ENCODE measurements at places on chromosomes 1 and 21. TPM values are rescaled to one million over a fixed set of nuclear protein-coding genes. Genes with fewer than 3 reads are reported as not detected.

The FBXO2 gene
- 9.8 TPM for total RNA-seq

The LCK gene
- total RNA-seq: 4.6 TPM

The GPR161 gene
- 14.4 TPM for total RNA-seq

The TNFSF4 gene
- total RNA-seq: 4.0 TPM

The S100A1 gene
- total RNA-seq: not detected

The ZNF697 gene
- total RNA-seq: 5.1 TPM

The SLAMF6 gene
- 1.2 TPM for total RNA-seq

The TDRD5 gene
- total RNA-seq: not detected

The KPRP gene
- total RNA-seq: not detected

The SLC22A15 gene
- total RNA-seq: 6.8 TPM

GRCh38 chr1:34597877-34598514 is 156.9 kb upstream of the GJB5 start:
- peak; percentile 77 for DNase-seq

GRCh38 chr1:201348211-201348566 is 29.3 kb downstream of the TNNT2 start:
- DNase-seq: peak; percentile 50

GRCh38 chr1:231966983-231967382 is 340.4 kb downstream of the DISC1 start:
- no peak for DNase-seq

- DNase-seq: no peak
Observed at GRCh38 chr1:198890214-198890930, 251.5 kb downstream of the PTPRC start.

DNA sequence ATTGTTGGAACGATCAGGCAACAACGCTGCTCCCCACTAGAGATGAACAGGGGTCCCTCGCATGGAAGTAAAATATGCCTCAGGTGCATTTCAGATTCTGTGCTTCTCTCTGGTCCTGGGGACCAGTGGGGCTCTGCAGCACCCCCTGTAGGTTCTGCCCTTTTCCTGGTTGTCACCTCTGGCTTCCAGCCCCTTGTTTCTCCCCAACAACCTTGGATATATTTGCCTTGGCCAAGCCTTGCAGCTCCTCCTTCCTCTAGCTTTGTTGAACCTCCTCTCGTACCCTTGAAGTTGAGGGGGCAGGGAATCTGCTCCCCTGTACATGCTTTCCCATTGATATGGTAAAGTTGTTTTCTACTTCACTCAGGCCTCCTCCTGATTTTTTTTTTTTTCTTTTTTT is 5.4 kb upstream of the RGSL1 start:
- DNase-seq: no peak

GRCh38 chr1:42944246-42944928 is 14.3 kb downstream of the SLC2A1 start:
- DNase-seq: peak; percentile 87

DNA sequence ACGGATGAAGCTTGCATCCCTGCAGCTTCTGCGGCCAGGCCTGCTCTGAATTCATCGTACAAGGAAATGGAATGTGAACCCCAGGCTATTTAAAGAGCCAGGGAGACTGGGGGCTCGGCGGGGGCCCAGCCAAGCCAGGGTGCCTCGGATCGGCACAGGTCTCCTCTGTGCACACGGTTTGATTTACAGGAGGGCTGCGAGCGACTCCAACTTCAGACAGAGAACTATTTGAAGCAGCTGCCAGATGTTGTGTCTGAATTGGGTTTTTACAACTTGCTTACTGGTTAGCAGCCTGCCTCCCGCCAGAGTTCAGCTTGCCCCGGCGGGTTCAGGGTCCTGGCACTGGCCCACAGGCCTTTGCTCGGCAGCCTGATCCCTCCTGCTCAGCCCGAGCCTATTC is 83.2 kb downstream of the SPSB1 start:
- DNase-seq: peak; percentile 78

GRCh38 chr21:34517491-34518245 is 5.7 kb upstream of the KCNE1 start:
- DNase-seq: no peak

GRCh38 chr1:65292861-65293593 is 16.3 kb upstream of the DNAJC6 start:
- no peak for DNase-seq

DNA sequence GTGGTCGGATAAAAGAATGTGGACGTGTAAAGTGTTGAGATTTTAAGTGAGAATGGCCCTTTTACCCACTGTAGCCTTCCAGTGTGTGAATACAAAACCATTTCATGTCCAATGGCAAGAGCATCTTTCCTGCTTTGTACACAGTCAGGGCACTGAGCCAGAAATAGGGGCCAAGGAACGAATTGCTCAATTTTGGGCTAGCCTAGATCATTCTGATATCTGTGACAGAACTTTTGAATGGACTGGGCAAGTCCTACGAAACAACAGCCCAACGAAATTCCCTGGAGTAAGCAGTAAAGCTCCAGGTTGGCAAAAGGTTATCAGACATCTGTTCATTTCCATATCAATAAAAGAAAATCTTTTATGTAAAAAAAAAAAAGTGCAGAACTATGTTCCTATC is 5.5 kb downstream of the KIF26B start:
- no peak for DNase-seq

- DNase-seq: no peak
Observed at GRCh38 chr1:28371010-28371377, 1.5 kb downstream of the PHACTR4 start.

DNA sequence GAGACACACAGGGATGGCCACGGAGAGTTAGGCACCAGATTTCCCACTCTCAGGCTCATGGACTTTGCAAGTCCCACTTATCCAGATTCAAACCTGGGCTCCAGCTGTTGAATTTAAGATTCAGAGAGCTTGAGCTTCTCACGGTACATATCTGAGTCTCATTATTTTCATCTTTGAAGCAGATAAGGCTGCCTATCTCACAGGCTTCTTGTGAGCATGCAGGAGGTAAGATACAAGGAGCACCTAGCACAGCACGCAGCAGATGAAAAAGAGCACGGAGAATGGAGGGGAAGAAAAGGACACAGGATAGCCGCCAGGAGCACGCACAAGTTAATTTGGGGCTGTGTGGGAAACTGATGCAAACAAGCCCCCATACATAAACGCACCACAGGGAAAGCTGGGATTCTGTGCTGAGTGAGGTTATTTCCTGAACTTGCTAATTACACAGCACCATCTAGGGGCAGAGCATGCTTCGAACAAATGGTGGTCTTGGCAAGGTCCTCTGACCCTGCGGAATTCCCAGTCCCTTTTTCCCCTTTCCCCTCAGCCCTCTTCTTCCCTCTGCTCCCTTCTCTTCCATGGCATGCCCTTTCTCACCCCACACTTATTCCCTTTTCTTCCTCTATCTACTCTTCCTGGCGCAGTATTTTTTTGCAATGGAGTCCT is 134.7 kb upstream of the VANGL1 start:
- no peak for DNase-seq

DNA sequence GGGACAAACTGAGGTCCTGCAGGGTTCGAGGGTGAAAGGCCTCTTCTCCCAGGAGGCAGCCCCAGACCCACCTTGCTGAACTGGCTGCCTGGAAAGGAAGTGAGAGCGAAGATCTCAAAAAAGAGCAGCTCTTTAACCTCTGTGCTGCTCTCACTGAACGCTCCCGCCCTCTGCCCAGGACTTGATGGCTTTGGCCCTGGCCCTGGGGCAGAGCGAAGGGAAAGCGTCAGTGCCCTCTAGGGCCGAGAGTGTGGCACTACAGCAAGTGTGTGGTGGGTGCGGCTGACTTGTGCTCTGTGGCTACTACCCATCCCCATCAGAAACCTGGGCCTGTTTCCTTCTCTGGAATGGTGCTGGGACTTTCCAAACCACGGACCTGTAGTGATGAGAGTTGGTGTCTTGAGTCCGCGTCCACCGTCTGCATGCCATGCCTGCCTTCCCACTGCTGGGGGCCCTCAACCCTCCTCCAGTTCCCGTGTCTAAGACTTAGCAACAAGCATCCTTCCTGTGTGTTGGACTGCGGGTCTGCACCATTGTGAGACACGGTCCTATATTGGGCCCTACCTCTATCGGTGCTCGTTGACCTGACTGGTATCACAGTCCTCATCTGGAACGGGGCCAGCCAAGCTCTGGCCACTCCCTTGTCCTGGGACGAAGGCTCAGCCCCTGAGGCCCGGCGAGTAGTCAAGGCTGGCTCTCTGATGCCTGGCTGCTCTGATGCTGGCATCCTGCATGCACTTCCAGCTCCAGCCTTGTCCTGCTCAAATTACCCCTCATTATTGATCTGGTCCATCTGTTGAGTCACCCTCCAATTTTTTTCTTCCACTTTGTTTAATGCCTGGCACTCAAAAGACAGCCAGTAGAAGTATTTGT is 180.3 kb downstream of the DISC1 start:
- DNase-seq: peak; percentile 76

DNA sequence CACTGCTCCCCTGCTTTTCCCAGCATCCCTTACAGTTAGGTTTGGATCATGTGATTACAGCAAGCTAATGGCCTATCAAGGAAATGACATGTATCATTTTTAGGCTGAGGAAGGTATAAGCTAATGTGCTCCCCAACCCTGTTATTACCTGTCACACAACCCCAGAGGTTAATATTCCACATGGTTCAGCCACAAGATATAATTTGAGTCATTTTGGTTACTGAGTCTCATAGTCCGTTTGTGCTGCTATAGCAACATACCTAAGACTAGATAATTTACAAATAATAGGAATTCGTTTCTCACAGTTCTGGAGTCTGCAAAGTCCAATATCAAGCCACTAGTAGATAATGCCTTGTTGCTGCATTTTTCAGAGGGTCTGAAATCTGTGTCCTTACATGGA is 29.1 kb upstream of the SLC16A1 start:
- no peak for DNase-seq

DNA sequence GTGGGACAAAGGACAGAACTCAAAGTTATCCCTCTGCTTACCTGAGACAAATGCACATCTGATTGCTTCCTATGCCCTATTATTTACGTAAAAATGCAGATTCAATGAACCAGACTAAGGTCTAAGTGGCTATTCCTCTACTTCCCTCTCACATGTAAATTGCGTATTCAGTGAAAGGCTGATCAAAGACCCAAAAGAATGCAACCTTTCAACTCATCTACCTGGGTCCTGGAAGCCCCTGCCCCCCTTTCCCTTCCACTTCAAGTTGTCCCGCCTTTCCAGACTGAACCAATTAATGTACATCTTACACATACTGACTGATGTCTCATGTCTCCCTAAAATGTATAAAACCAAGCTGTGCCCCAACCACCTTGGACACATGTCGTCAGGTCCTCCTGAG is 14.6 kb downstream of the SSX2IP start:
- no peak for DNase-seq

DNA sequence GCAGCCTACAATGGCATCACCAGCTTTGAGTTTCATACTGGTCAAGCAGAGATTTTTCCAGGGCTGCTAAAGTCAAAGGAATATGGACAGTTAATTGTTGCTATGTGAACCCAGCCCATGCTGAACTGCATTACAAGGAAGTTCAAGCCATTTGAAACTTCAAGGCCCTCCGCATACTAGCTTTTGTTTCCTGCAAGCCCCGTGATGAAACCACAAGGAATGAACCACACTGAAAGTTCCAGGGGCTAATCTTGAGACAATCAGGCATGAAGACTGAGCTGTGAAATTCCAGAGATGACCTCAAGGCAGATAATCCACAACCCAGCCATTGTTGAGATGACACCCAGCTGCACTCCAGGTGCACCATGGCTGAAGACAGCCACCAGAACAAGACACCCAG is 180.8 kb downstream of the C1orf21 start:
- no peak for DNase-seq

DNA sequence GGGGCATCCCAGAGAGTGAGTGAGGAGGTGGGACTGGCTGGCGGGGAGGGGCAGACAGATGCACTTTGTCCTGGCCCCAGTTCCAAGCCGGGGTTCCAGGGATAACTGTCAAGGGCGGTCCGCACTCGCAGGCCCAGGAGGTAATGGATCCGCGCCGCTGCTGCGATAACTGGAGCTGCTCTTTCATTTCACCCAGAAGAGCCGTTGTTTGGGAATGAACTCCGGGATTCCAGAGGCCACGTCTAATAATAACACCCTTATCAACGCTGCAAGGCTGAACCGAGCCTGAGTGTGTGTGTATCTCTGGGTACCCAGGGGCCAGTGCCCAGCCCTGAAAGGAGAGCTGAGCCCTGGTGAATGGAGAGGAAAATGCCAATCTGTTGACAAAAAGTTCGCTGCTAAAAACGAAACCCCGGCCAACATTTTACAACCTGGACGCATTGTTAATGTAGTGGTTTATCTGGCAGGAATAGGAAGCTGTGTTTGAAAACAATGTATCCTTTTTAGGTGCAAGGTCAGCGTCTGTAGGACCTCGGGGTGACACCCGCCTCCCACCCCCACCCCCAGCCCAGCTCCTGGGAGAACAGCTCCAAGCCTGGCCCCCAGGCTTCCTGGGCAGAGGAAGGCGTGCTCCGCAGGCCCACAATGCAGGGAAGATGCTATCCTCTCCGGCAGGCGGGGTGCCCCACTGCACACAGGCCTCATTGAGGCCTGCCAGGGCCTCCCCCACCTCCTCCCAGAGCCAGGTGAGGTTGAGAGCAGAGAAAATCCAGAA is 119.7 kb downstream of the PROX1 start:
- no peak for DNase-seq

- DNase-seq: no peak
Observed at GRCh38 chr1:202247837-202248795, 54.5 kb downstream of the LGR6 start.

DNA sequence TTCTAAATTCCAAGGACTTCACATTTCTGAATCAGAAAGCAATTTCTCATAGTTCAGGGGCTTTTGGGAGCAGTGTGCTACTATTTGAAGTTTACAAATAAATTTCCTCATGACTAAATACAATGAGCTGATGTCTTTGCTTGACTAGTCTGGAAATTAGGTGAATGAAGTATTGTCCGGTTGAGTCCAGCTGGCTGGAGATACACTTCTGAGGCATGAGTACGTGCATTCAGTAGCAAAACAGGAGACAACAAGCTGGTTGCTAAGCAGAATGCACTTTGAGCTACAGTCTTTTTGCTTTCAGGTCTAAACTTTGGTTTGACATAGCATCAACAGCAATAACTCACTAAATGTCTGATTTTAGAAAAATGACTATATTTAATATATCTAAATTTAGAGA is 27.1 kb downstream of the ZNHIT6 start:
- DNase-seq: no peak

- no peak for DNase-seq
Observed at GRCh38 chr1:31568895-31569595, 7.3 kb upstream of the TINAGL1 start.

- DNase-seq: no peak
Observed at GRCh38 chr21:33655588-33656221, 13.4 kb downstream of the ITSN1 start.
